ENCODE measurements at places on chromosomes 7 and 10.

DNA sequence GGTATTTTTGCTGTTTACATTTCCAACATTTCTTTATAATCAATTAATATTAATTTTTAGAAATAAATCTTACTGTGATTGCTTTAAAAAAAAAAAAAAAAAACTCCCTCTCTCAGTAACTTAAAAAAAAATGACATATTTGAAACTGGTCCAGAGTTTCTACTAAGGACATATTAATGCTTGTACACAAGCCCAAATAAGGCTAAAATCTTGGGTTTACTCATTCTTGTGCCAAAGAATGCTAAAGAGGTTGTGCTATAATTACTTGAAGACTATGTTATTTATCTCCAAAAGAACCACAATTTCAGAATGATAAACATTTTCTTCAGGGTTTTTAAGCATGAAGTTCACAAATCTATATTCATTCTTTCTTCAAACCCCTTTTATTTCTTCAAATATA, 39.4 kb upstream of the PHF14 start:
- no peak for DNase-seq

DNA sequence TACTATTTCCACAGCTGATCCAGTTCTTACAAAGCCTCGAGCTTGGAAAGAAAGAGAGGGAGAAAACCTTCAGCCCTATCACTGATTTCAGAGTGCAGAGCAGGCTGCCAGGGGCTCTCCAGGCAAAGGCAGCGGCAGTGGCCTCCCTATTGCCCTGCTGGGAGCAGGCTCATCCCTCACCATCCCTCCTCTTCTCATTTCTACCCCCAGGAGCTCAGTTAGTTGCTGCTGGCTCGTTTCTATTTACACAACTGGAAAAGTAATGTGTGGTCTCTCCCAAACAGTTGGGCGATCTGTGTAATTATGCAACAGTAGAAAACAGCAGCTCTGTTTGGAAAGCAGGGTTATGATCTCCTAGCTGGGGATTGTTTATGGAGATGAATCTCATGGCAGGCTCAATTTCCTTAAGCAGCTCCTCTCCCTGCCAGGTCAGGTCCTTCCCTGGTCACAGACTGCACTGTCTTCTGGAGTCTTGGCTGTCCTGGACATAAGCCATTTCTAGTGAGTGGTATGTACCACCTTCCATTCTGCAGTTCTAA, 28.7 kb upstream of the TNS3 start:
- no peak for DNase-seq

DNA sequence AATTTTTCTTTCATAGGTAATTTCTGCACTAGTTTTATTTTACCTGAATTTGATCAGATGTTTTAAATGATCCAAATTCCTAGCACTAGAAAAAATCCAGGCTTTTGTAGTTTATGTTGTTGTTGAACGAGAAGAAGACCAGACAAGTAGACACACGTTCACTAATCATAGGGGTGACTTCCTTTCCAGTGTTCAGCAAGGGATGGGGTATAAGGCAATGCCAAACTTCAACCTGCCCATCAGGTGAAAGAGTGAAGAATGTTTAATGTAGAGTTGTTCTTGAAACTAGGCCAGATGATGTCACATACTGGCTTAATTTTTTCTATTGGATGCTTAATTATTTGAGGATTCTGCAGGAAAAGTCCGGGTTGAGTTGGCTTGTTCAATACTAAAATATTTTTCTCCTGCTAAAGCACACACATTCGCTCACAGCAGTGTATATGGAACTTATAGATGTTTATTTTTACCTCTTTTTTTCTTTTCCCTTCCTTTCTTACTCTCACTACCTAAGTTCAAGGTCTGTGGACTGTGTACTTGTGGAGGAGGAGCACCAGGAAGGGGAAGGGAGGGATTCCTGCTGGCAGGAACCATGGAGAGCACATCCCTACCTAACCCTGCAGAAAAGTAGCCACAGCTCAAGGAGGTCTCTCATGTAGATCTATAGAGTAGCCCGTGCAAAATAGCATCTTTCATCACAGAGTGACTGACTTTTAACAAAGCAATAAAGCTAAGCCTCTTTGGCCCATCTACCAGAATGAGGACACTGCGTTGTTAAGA, 23.1 kb upstream of the AKR1E2 start:
- no peak for DNase-seq

DNA sequence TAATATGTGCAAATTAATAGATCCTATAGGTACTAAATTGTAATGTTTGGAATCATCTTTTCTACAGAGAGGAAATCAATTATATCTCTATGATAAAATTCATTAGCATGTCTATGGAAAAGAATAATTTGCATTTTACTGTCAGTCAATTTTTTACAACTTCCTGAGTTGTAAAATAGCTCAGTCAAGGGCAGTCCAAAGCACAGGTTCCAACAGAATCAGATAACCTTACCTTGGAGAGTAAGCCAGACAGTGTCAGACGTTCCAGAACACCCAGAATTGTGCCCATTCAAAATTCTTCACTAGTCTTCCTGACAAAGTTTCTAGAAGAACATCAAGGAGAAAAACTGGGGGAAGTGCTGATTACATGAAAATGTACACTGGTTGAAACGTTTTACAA, 31.1 kb upstream of the IMMP2L start:
- no peak for DNase-seq

DNA sequence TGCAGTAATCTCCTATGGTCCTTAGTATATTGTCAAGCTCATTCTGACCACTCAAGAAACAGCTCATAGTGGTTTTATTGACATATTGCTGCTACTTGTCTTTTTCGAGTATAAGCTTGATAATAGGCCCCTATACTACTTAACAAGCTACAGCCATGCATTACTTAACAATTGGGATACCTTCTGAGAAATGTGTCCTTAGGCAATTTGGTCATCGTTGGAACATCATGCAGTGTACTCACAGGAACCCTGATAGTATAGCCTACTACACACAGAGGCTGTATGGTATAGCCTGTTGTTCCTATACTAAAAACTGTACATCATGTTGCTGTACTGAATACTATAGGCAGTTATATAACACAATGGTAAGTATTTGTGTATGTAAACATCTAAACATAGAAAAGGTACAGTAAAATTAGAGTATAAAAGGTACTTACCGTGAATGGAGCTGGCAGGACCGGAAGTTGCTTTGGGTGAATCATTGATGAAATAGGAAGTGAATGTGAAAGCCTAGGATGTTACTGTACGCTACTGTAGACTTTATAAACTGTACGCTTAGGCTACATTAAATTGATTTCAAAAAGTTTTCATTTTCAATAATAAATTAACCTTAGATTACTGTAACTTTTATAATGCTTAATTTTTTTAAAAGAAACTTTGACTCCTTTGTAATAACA, 160.9 kb downstream of the LRRC4 start:
- no peak for DNase-seq

- no peak for DNase-seq
Observed at GRCh38 chr7:102064361-102065025, 222.2 kb upstream of the SH2B2 start.

- no peak for DNase-seq
Observed at GRCh38 chr10:68151453-68151852, 42.2 kb downstream of the MYPN start.

- no peak for DNase-seq
Observed at GRCh38 chr7:132270517-132270916, 305.8 kb downstream of the PLXNA4 start.

DNA sequence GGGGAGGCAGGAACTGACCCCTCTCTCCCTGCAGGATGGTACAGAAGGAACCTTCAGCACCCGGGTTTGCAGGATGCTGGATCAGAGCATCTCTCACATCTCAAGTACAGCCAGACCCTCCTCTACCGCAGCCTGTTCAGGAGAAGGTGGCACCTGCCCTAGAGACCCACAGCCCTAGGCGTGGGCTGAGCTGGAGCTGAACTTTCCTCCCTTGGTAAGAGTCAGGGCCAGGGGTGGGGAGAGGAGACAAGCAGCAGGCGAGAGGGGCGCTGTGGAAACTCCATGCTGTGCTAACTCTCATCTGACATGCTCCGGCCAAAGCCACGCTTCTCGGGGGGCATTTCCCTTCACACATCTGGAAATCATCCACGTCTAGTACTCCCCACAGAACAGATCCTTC, 154.4 kb downstream of the DIP2C start:
- no peak for DNase-seq

DNA sequence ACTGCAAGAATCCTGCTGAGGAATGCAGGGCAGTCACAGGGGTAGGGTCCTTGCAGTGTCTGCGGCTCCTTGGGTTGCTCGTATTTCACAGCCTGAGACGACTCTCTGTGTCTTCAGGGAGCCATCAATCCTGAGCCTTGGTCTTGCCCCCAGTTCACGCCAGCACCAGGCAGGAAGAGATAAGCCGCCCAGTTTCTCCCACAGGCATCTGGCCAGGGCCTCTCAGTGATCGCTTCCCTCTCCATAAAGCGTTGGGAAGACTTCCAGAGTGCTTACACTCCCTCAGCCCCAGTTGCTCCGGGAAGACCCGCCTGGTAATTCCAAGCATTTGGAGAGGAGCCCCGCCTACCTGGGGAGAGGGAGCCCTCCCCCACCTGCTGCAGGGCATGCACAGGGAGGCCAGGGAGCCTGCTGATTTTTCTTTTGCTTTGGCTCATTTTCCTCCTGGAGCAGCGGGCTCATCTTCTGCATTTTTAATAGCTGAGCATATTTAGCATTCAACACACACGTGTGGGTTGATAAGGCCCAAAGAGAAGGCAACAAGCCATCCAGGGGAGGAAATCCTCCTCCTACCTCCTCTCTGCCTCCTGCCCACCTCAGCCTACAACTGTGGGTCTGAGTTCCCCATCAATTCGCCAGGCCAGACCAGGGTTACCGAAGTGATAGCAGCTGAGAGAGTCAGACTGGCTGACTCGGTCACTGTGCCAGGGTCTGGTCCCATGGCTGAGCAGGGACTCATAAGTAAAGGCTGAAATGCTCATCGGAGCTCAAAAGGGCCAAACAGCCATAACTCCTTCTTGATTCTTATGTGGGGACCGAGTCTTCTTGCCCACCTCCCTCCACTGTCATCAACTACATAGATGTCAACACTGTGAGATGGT, 74.4 kb upstream of the EFCAB10 start:
- DNase-seq, result no peak

- DNase-seq, result no peak
Observed at GRCh38 chr7:155053002-155053401, 17.1 kb upstream of the HTR5A start.

- no peak for DNase-seq
Observed at GRCh38 chr10:43123361-43124093, 14.7 kb upstream of the CSGALNACT2 start.

- DNase-seq, result no peak
Observed at GRCh38 chr7:120993553-120994191, 5.2 kb downstream of the CPED1 start.

GRCh38 chr10:133397938-133398337, 4.0 kb downstream of the MTG1 start:
- no peak for DNase-seq

DNA sequence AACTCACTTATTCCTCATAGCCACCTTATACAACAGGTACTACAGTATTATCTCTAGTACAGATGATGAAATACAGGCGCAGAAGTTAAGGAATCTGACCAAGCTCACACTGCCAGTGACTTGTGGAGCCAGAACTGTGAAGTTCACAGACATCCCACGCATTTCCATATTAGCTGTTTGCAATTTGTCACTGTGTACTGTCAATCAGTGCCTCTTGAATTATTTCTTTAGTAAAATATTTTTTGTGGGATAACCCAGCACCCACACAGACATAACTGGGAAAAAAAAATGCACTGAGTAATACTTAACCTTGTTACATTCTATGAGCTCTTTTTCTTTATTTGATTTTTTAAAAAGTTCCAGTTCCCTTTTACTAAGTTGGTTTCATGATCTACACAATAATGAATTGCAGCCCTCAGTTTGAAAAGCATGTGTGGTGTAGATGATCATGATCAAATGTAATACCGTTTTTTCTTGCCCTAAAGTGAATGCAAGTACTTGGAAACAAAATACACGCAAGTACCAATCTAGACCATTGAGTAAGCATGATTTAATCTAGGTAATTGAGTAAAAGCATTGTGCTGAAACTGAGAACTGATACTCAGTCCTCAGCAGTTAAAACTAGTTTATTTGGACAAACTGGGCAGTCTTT, 14.1 kb downstream of the CUL1 start:
- no peak for DNase-seq

- no peak for DNase-seq
Observed at GRCh38 chr10:52653263-52653909, 119.2 kb downstream of the MBL2 start.

GRCh38 chr7:157485361-157485831, 148.6 kb downstream of the DNAJB6 start:
- no peak for DNase-seq

DNA sequence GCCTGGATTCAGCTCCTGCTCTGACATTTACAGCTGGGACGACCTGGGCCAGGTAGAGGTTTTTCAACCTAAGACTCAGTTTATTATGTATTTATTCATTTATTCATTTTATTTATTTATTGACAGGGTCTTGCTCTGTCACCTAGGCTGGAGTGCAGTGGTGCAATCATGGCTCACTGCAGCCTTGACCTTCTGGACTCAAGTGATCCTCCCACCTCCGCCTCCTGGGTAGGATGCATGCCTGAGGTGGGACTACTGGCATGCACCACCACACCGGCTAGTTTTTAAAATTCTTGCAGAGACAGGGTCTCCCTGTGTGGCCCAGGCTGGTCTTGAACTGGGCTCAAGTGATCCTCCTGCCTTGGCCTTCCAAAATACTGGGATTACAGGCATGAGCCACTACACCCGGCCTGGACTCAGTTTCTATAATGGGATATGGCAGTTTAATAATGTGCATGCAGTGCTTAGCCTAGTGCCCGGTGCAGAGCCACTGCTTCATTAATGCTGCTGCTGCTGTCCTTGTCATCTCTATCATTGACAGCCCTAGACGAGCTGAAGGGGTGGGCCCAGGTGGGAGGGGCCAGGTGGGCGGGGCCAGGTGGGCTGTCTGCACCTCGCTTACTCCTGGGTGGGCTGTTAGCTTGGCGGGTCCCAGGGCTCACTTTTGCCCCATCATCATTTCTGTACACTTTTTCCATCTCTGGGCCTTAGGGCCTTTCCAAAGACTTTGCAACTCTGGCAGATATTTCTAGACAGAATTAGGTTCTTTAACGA, 92.6 kb downstream of the LHPP start:
- no peak for DNase-seq

DNA sequence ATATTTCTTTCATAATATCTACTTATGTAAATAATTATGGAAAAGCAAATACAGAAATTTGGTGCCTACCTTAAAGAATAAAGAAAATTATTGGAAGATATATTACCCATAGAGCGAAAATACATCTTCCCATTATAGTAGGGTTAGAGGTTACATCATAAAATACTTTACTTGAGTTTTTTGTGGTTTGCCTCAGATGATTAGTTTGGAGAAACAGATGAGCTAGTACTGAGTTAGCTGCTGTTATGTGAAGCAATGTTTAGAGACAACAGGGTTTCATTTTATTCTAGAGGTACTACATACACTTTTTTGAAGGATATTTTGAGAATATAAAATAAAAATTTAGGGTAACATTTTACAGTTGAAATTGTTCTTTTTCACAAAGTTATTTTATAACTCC, 2.9 kb upstream of the MLLT10 start:
- no peak for DNase-seq

DNA sequence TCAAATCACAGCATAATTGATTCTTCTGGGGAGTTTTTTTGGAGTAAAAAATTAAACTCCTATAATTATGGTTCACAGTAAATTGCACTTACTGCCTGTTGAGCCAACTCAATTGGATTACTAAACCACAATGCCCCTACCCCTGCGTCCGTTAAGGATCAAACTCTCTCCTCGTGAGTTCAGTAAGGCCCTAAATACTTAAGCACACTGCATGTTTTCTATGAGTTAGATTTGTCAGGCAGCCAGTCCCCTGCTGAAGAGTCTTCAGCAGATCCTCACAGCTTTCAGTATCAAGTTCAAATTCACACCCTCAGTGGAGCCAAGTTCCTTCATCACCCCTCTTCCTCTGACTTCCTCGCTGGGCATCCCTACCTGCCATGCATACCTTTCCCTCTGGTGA, 275.0 kb upstream of the BMPER start:
- no peak for DNase-seq

Measured in stimulated activated naive CD8-positive, alpha-beta T cell treated with anti-CD3 and anti-CD28 coated beads, Interleukin-15, Interleukin-2, amounts not matched to agents 100 U/mL and 50 U/mL, for 24 hours (primary cell).